Left ventricle myocardium superior (tissue), 1 donor: ENCODE measurements at places on chromosomes 12 and 14. TPM values are rescaled to one million over a fixed set of nuclear protein-coding genes. Genes with fewer than 3 reads are reported as not detected.

- no peak for DNase-seq
These were observed 286.6 kb downstream of the C12orf75 start for GRCh38 chr12:105616971-105617540.

GRCh38 chr12:58914457-58914856, 5.8 kb downstream of the LRIG3 start:
- no peak for DNase-seq

- no peak for DNase-seq
These were observed 3.2 kb downstream of the SUSD6 start for GRCh38 chr14:69614592-69614991.

DNA sequence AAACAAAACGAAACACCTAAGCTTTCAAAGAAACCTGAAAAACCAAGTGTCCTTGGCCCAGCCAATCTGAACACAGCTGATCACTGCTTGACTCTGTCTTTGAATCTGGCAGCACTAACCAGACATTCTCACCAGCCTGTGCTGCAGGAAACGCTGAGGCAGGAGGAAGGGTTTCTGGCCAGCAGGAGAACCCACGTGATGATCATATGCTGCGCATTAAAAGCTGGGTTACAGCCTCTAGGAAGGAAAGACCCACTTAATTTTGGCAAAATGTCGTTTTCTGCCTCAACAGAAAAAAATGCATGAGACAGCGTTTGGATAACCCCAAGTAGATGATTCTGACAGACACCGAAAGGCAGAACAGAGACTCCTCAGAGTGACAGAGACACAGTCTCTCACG, 9.8 kb downstream of the APPL2 start:
- peak; percentile 55 for DNase-seq

The ZDHHC22 gene
- total RNA-seq, result not detected
